ENCODE measurements at places on chromosomes 6 and 20. TPM values are rescaled to one million over a fixed set of nuclear protein-coding genes. Genes with fewer than 3 reads are reported as not detected.

- DNase-seq: no peak
These were observed 84.2 kb upstream of the FRMD1 start for GRCh38 chr6:168163096-168163731.

- no peak for DNase-seq
These were observed 318.0 kb downstream of the QKI start for GRCh38 chr6:163732479-163732878.

The PTK6 gene
- total RNA-seq: not detected

The SCRT2 gene
- total RNA-seq: 2.9 TPM

GRCh38 chr6:113755449-113756289 is 101.5 kb upstream of the MARCKS start:
- DNase-seq: no peak

Measured in cerebellum (tissue), 4 donors.